ENCODE measurements at places on chromosomes 7 and 10. TPM values are rescaled to one million over a fixed set of nuclear protein-coding genes. Genes with fewer than 3 reads are reported as not detected.

Gene INMT
- polyA plus RNA-seq = 0.99 TPM

Gene PTPRZ1
- polyA plus RNA-seq = 511 TPM

Gene GJC3
- 1.7 TPM for polyA plus RNA-seq

Gene NPC1L1
- 0.10 TPM for polyA plus RNA-seq

Gene ERVW-1
- 1.7 TPM for polyA plus RNA-seq

Gene CFTR
- 19.2 TPM for polyA plus RNA-seq

All from spinal cord (tissue), 10 donors.